Activated naive CD4-positive, alpha-beta T cell (primary cell): ENCODE measurements at places on chromosomes 6 and 20.

DNA sequence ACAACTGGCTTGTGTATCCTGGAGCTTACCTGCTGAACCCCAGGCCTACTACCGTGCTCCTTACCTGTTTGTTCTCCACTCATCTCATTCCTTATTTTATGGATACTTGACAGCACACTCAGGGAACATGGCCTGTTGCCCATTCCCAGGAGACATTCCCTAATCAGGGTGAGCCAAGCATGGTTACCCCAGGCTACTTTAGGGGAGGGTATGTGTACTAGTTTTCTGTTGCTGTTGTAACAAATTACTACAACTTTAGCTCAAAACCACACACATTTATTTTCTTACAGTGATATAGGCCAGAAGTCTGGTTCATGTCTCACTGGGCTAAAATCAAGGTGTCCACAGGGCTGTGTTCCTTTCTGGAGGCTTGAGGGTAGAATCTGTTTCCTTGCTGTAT lies 15.0 kb upstream of the TRAM2 start:
- DNase-seq, result no peak

GRCh38 chr6:44489910-44490604 lies 102.6 kb downstream of the CDC5L start:
- no peak for DNase-seq

GRCh38 chr6:122568797-122569221 lies 41.4 kb upstream of the PKIB start:
- no peak for DNase-seq

DNA sequence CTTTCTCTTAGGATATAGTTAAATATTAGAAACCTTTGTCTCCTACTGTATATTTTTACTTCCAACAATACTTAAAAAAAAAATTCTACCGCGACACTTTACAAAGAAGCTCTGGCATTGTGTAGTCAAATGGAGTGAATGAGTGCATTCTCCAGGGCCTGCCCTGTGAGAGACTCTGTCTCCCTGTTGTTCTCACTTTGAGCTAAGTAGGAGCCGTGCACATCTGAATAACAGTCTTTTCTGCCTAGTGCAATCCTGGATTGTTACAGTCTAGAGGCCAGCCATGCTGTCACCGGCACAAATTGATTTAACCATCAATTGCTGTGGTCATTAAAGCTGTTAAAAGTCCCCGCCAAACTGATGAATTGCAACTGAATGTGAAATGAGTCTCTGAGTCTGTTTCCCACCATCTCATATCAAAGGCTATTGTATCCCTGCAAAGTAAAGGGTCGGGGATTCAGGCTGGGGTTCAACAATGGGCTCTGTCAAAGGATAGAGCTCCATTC lies 156.0 kb downstream of the RFPL4B start:
- no peak for DNase-seq

DNA sequence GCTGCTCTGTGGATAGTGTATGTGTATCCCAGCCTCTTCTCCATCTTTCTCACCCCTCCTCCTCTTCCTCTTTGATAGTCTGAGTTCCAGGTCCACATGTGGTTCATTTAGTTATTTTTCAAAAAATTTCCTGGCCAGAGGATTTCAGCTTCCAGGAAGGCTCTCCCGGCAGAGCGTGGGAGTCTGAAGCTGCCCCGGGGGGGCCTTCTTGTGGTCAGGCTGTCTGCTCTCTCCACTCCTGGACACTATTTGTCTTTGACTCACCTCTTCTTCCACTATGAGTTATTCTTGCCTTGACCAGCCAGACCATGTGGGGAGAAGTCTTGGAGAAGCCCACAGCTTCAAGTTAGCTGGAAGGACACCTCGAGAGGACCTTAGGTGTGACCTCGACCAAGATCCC lies 258.8 kb downstream of the CDC5L start:
- no peak for DNase-seq

- no peak for DNase-seq
Measured at GRCh38 chr6:160260803-160261450, 2.3 kb upstream of the SLC22A2 start.

GRCh38 chr6:154226461-154226860 lies 130.1 kb downstream of the IPCEF1 start:
- DNase-seq, result no peak

DNA sequence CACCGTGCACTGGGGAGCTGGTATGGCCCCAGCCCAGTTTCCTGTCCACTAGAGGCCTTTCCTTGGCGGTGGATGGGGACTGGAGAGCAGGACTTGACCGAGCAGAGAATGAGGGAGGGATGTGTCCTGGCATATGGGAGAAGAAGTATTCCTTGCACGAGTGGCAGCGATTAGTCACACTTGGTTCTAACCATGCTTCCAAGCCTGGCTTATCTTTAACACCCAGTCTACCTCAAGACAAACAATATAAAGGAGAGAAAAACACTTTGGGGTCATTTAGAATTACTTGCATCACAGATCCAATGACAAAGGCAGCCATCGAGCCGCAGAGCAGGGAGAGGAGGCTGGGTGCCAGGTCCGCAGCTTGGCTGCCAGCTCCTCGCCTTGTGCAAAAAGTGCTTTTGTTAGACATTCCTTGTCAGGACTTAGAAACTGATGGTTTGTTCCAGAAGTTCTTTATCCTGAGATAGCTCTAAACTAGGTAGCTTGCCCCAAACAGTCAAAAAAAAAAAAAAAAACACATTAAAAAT lies 214.9 kb upstream of the GMDS start:
- no peak for DNase-seq
